ENCODE measurements at places on chromosomes 16 and 17. TPM values are rescaled to one million over a fixed set of nuclear protein-coding genes. Genes with fewer than 3 reads are reported as not detected.
A peak's percentile ranks its signal among the peaks of the same experiment; 100 is the strongest.

GRCh38 chr16:76213860-76214259 is 63.3 kb upstream of the CNTNAP4 start:
- no peak for DNase-seq

DNA sequence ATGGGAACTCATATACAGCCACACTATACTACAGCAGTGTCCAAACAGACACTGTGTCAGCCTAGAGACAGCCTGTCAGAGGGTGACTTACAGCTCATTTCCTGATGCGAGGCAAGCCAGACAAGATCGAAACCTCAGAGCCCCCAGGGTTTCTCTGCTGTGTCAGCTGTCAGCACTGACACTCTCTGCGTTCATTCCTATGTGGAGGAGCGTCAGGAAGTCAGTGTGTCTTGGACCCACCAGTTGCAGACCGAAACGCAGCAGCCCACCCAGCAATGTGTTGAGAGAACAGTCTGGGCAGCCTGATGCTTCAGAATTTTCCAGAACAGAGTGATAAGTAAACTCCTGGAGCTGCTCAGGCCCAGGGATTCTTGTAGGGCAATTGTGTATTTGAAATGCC is 20.6 kb upstream of the MAPT start:
- DNase-seq: peak; percentile 19

DNA sequence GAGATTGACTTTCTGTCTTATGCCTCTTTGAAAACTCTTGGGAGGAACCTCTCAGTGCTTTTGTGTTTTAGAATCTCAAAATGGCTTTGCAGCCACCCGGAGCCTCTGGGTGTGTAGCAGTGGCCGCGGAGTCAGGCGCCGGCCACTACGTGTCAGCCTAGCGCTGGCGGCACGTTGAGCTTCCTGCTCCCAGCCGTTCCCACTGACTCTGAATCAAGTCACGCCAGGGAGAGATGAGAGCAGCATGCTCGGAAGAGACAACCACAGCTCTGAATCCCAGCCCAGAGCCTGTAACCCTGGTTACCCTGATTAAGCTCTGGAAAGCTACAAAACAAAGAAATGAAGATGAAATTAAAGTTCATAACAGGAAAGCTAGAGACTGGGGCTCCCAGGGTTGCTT is 97.4 kb upstream of the CACNG5 start:
- no peak for DNase-seq

DNA sequence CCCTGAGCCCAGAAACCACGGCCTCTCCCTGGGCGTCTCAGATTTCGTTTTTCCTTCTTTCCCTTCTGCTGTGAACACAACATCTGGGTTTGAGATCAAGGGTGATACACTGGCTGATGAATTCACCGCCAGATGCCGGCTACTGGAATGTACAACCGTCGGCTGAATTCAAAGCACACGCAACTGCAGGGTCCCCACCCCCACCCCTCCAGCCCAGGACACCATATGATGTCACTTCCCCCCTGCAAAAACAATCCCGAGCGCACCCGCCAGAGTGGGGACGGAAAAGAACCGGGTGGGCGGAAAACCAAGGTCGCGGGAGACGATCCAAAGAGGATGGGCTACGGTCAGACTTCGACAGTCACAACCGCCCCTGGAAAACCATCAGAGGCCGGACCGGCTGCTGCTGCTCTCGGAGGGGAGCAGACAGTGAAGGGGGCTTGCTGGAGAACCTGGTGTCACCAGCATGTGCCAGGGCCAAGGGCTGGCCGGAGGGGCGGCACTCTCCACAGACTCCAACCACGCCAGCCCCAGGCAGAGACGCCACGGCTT is 23.3 kb downstream of the CEP295NL start:
- DNase-seq: peak; percentile 83

DNA sequence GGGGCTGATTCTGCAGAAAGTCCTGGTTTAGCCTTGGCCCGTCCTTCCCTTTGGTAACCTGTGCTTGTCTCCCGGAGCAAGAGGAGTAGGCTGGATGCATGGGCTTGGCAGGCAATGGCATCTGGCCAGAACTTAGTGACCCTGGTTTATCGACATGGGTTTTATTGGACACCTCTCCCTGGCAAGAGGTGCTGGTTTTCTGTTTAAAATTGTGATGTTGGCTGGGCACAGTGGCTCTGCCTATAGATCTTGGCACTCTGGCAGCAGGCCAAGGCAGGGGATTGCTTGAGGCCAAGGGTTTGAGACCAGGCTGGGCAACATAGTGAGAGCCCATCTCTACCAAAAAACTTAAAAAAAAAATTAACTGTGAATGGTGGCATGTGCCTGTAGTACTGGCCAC is 31.2 kb downstream of the SLC12A3 start:
- no peak for DNase-seq

DNA sequence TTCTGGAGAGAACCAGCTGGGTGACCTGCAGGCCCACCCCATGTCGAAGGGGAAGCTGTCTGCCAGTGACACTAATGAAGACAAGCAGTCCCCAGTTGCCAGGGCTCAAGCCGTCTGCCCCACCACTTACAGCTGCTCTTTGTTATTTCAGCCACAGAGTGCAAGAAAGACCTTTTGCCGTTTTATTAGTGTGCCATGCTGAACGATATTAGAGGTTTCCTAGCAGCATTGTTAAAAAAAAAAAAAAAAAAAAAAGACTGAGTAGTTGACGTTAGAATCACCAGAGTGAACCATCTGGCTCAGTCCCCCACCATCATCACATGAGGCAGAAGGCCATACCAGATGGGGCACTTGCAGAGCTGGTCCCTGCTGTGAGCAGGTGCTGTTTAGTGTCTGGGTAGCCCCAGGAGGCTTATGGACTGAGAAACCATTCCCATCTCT is 26.5 kb upstream of the SLC39A11 start:
- no peak for DNase-seq

GRCh38 chr17:53150101-53150698 is 672.5 kb upstream of the KIF2B start:
- no peak for DNase-seq

DNA sequence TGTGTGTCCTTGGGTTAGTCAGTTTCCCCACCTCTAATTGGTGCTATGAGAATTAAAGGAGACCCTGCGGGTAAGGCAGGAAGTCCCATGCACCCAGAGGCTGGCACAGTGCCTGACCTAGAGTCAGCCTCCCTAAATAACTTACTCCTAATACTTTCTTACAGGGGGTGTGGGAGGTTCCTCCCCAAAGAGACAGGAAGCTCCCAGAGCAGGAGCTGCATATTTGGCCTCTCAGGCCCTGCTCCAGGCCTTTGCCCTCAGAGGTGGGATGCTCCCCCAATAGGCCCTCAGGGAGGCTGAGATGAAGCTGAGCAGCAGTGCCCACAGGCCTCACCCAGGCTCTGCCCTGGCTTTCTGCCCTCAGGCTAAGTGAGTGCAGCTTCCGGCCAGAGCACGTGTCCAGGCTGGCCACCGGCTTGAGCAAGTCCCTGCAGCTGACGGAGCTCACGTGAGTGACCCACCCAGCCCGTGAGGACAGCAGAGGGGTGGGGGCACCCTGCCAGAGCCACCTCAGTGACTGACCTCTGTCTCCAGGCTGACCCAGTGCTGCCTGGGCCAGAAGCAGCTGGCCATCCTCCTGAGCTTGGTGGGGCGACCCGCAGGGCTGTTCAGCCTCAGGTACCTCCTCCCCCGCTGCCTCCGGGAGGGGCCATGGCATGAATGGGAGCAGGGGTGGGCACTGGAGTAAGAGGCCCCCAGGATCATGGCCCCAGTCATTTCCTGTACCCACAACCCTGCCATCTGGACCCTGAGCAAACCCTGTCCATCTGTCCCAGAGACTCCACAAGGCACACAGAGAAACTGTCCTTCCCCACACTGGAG is 31.1 kb upstream of the CPNE2 start:
- DNase-seq: peak; percentile 89

DNA sequence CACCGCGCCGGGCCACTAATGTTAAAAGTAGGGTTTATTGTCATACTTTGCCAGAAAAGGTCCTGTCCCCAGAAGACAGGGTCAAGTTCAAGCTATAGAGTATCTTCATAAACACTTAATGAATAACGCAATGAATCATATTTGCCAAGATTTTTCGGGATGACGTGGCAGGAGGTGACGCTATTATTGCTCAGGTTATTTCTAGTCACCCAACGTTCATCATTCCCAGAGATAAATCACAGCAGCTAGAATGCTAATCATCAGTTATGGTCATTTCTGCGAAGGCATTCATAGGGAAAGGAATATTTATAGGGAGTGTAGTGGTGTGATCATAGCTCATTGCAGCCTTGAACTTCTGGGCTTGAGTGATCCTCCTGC is 2.0 kb downstream of the TMC5 start:
- peak; percentile 69 for DNase-seq

GRCh38 chr17:78973792-78974520 is 5.8 kb downstream of the LGALS3BP start:
- DNase-seq: no peak

DNA sequence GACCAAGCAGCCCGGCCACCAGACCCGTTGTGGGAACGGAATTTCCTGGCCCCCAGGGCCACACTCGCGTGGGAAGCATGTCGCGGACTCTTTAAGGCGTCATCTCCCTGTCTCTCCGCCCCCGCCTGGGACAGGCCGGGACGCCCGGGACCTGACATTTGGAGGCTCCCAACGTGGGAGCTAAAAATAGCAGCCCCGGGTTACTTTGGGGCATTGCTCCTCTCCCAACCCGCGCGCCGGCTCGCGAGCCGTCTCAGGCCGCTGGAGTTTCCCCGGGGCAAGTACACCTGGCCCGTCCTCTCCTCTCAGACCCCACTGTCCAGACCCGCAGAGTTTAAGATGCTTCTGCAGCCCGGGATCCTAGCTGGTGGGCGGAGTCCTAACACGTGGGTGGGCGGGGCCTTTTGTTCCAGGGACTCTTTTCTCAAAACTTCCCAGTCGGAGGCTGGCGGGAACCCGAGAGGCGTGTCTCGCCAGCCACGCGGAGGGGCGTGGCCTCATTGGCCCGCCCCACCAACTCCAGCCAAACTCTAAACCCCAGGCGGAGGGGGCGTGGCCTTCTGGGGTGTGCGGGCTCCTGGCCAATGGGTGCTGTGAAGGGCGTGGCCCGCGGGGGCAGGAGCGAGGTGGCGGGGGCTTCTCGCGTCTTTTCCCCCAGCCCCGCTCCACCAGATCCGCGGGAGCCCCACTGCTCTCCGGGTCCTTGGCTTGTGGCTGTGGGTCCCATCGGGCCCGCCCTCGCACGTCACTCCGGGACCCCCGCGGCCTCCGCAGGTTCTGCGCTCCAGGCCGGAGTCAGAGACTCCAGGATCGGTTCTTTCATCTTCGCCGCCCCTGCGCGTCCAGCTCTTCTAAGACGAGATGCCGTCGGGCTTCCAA is at the start of gene SLC2A4:
Gene SLC2A4 (plus strand): TSS at position 645 of the 879 bp plus-strand sequence. CDS start 217 bp downstream, at position 862.
- peak; percentile 87 for DNase-seq

- no peak for DNase-seq
Measured at GRCh38 chr17:19510903-19511302, 22.8 kb upstream of the SLC47A1 start.

DNA sequence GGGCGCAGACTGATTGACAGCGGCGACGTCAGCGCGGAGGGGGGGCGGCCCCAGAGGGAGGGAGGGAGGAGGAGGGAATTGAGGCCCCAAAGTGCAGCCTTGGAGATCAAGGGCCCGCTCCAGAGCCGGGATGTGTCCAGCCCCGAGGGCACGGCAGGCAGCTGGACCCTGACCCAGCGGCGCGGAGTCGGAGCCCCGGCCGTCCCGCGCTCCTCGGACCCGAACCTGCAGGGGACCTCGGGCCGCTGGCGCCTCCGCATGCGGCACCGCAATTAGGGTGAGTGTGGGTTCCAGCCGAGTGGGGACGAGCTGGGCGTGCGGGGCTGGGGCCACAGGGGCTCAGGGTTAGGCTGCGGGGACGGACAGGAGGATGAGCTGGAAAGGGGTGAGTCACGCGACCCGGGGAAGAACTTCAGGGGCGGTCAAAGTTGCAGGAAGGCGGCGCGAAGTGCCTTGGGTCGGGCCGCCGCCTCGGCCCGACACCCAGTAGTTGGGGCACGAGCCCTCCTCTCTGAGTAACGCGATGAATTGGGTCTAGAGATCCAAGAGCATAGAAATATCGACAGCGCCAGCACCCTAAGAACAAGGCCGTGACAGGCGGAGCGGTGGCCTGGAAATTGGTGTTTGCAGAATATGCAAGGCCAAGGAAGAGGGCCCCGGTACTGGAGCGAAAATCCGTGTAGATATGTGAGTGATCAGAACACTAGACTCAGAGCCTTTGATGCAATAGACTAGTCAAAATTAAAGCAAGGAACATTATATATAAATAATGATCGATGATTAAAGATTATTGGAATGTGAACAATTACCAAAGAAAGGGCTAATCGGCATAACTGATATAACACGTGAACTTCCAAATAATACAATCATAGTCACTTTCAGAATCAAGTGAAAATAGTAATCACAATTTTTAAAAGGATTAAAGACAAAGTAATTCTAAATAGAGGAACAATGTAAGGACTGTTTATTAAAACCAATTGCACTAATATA is at the start of gene TBX4:
Gene TBX4 (plus strand): TSS at position 122 of the 990 bp plus-strand sequence. CDS start 4,069 bp downstream, outside the sequence.
- DNase-seq: no peak

DNA sequence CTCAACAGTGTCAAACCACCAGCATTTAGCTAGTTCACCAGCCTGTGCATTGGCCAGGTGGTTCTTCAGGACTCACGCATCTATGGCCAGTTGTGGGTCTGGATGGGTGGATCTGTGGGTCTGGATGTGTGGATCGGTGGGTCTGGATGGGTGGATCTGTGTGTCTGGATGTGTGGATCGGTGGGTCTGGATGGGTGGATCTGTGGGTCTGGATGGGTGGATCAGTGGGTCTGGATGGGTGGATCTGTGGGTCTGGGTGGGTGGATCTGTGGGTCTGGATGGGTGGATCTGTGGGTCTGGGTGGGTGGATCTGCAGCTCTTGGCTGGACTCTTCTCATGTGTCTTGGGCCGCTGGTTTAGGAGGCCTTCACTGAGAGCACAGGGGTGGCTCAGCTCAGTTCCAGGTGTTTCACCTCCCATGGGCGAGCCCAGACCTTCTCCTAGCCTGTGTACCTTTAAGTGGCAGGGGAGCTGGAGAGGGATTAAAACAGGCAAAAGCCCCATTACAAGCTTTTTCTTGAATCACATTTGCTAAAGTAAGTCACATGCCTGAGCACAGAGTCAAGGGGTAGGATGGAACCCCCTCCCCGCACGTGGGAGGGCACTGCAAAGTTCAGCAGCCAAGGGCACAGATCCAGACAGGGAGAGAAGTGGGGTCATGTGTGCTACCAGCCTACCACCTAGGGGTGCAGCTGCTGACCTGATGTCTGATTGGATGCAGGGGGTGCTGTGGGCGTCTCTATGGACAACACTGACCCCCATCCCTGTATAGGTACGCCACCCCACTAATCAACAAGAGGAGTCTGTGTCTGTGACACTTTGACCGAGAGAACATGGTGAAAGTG is 3.4 kb upstream of the NUBP1 start:
- DNase-seq: no peak

- DNase-seq: no peak
Measured at GRCh38 chr16:6252541-6252940, 1080.1 kb upstream of the RBFOX1 start.

- no peak for DNase-seq
Measured at GRCh38 chr16:81524382-81524781, 79.8 kb downstream of the CMIP start.

The FOXN1 gene
- not detected for total RNA-seq

The KRTAP17-1 gene
- total RNA-seq: not detected

The CWC25 gene
- total RNA-seq: 7.2 TPM

The G6PC1 gene
- not detected for total RNA-seq

The SLC38A8 gene
- not detected for total RNA-seq

The SPNS3 gene
- total RNA-seq: not detected
